Activated CD8-positive, alpha-beta memory T cell treated with anti-CD3 and anti-CD28 coated beads for 4 hours (primary cell): ENCODE measurements at places on chromosomes 4 and X.

DNA sequence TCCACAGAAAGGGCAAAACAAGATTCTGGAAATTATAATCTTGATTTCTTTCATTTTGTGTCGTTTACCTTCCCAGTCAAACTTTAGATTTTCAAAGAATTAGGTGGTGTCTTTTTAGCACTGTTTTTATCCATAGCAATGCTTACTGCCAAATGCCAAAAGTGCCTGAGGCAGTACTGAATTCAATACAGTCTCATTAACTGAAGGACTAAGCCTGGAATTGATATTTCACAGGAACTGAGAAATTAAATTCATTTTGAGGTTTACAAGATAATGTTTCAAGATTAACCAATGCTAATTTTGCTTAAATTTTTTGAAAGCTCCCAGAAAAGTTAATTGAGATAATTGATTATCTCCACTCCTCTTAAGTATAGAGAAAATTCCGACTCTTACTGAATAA is 68.8 kb upstream of the ARHGAP24 start:
- DNase-seq = no peak

DNA sequence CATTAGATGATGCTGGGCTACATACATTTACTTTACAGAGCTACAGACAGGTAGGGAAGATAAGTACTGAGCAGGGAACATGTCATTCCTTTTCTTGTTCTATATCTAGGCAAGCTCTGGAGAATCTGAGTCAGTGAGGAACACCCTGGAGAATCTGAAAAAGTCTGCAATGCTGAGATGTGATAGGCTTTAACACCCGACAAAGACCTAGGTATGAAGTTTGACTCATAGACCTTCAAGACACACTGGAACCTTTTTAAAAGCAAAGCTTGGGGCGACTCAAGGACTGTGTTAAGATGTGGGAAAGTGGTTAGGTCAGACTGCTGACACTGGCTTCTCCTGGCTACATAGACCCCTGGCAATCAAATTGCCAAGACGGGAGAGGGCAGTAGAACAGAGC is 42.8 kb downstream of the OSTC start:
- DNase-seq = no peak

GRCh38 chr4:3387154-3387942 is 54.4 kb upstream of the HGFAC start:
- DNase-seq = no peak

DNA sequence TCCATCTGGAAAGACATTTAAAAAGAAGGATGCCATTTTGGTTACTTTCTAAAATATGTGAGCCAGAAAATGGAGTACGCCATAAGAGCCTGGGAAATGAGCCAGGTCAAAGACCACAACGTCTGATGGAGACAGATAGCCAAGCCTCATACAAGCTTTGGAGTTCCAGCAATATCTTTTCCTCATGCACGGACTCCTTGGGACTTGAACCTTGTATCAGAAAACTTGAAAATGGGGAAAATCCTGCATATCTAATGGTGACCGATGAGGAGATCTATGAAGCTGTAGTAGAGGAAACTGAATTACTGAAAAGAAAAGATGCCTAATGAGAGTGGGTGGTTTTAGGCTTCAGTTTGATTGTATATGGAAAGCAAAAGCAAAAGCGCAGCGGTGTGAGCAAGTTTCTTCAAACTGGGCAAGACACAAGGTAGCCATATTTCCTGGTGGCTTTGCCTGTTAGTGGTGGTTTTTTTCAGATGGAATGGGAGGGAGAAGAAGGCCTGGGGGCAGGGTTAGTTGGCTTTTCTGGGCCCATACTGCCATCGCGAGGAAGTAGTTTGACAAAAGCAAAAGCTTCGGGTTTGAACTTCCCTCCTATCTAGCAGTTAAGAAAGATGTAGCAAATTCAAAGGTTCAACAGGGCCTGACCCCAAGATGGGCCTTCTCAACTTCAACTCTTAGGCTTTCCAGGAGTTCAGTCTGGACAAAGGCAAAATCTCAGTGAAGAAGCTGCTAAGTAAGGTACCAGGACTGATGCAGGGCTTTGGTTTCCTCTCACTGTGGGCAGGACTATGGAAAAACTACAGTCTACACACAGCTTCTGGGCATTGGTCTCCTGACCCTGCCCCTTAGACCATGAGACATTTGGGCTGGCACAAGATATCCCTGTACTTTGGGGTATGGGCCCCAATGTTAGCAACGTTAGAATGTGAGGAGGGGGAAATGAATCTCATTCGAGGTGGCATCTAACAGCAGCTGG is 210.0 kb upstream of the STK26 start:
- peak; percentile 63 for DNase-seq
